ENCODE measurements at places on chromosomes 12 and 14.

DNA sequence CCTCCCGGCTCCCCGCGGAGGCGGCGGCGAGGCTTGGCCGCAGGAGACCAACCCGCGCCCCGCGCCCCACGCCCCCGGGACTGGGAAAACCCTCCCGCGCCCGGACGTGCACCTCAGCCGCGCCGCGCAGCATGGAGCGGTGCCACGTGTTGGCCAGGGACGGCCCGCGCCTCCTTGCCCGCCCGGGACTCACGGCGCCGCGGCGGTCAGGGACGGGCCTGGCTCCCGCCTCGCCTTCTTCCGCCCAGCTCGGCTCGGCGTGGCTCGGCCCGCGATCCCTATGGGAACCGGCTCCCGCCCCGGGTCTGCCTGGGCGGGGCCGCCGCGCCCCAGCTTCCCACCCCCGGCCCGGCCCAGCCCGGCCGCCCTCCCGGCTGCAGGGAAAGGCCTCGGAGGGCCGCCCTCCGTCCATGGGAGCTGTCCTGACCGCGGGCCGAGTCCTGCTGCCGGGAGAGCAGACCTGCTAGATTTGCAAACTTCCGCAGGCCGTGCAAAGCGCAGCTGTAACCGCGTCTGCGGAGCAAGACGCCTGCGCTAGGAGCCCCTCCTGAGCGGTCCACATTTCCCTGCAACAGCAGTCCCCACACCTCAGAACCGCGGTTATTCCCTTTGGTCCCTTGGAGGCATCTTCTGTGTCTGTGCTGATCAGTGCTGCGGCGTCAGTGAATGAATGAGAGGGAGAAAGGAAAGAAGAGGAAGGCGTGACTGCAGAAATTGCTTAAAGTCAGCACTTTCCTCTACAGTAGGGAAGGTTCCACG lies at the start of gene CDKL1:
Gene CDKL1 (minus strand): TSS at position 251 of the 759 bp plus-strand sequence. CDS start 1,013 bp downstream, outside the sequence.
- peak; percentile 14 for DNase-seq

DNA sequence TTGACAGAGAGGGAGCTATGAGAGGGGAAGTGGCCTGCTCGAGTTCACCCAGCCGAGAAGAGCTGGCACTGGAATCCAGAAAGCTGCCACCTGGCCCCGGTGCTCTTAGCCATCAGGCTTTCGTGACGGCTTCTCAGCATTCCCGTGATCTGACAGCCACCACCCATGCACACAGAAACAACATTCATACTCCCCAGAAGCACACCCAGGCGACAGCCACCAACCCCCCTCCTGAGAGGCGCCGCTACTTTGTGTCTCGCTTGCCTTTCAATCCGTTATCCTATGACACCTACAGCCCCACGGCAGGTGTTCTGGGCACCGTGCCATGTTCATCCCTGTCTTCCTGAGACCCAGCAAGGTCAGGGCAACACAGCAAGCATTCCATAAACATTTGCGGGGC lies 31.4 kb downstream of the PSMC1 start:
- DNase-seq: no peak

DNA sequence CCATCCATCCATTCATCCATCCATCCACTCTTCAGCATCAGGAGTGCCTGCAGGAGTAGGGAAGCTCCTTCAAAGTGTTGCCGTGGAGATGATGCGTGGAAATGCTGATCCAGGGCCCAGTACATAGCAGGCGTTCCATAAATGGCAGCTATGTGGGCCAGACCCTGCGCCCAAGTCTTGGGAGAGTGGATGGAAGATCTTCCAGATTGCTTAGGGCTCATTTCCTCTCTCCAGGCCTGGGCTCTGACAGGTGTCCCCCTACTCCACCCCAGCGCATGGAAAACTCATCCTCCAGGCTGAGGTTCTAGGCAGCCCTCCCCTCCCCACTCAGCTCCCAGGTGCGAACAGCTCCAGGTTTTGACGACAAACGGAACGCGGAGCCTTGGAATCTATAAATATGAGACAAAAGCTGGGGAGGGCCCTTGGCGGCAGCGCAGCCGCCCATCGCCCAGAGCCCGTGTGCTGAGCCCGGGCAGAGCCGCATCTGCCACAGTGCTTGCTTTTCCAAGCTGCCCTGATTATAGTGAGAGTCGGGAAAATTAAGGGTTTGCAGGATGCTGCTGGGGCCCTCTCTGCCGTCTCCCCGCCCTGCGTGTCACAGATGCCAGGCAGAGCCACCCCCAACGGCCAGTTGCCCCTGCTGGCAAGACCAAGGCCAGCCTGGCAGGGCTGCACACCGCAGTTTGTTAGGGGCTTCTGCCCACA lies 1.6 kb downstream of the BEGAIN start:
- DNase-seq: no peak

DNA sequence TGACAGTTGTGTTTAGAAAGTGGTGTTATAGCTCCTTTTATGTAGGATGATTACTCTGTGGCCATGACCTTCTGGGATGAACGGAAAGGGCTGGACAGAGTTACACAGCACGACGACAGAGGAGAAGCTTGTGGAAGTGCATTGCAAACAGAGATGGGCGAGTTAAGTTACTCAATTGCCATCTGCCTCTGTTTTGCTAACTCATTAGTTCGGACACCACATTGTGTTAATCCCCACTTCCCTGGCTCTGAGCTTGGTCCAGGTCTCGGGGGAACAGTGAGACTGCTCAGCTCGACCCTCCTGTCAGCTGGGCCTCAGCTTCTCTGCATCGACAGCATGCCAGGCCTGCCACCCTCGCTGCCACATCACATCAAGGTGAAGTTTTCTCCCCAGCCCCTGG lies 408.0 kb downstream of the ZFP36L1 start:
- no peak for DNase-seq

GRCh38 chr14:99679111-99679510 lies 5.0 kb upstream of the CYP46A1 start:
- no peak for DNase-seq

- no peak for DNase-seq
Observed at GRCh38 chr12:70177631-70178030, 65.6 kb upstream of the CNOT2 start.

- no peak for DNase-seq
Observed at GRCh38 chr12:6745741-6746525, 7.0 kb downstream of the MLF2 start.

DNA sequence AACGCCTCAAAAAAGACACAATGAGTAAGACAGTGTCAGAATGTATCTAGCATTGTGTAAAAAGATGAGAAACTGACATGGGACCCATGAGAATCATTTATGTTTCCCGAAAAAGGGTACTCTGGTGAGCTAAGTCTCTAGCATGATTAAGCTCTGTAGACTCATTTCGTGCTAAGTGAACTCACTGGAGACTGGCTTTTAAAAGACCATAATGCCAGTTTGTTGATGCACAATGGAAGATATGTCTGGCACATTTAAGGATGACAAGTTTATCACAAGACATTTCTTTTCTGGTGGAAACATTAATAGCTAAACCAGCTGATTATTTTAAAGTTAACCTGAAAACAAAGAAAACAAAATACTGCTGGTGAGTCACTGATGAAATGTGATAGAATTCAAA lies 233.5 kb downstream of the SLC2A13 start:
- DNase-seq: no peak

DNA sequence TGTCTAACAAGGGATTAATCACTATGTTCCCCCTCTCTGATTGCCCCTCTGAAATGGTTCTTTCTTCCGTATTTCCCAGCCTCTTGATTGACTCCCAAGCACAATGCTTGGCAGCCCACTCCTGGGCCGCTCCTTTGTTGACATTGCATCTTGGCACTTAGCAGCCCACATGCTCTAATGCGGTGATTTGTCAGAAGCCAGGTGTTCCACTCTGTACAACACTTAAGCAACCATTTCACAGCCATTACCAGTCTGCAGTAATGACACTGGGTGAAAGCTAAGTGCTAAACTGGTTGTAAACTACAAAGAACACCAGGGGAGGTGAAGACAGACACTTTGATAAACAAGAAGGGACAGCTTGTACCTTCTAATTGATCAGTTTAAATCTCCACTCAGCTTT lies 353.5 kb downstream of the TMEM132D start:
- DNase-seq: no peak

- DNase-seq: no peak
Observed at GRCh38 chr12:120109570-120110267, 6.8 kb downstream of the RAB35 start.

DNA sequence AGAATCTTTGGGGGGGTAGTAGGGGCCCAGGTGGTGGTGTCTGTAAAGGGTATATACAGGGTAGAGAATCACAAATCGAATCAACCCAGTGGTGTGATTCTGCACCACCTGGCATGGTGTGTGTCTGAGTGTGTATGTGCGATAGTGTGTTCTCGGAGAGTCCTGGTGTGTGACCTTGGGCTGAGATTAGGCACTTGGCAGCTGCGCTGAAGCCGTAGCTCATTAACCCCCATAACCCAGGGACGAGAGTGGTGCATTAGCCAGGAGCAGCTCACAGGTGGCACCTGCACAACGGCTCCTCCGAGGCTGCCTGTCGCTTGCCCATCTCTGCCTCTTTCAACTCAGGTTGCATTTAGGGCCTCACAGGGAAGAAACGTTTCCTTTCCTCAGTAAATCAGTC lies 15.6 kb upstream of the TESC start:
- no peak for DNase-seq

DNA sequence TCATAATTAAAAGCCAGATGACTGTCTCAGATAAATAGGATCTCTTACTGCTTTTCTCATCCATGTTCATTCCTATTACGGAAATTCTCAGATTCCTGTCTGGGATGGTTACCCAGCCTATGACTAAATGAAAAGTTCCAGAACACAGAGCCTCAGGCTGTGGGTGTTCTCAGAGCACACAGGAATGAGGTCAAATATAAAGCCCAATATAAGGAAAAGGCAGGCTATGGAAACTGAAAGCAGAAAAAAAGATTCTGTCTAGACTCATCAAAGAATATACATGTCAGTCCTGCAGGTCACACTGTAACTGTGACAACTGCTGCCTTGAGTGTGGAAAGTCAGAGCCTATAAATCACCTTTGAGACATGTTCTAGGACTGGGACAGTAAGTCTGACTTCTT lies 64.3 kb downstream of the DCAF5 start:
- DNase-seq: no peak

GRCh38 chr12:91413581-91414546 lies 231.2 kb upstream of the DCN start:
- DNase-seq: no peak

- DNase-seq: peak; percentile 52
Observed at GRCh38 chr14:65412856-65413738, 567 bp downstream of the FUT8 start.

DNA sequence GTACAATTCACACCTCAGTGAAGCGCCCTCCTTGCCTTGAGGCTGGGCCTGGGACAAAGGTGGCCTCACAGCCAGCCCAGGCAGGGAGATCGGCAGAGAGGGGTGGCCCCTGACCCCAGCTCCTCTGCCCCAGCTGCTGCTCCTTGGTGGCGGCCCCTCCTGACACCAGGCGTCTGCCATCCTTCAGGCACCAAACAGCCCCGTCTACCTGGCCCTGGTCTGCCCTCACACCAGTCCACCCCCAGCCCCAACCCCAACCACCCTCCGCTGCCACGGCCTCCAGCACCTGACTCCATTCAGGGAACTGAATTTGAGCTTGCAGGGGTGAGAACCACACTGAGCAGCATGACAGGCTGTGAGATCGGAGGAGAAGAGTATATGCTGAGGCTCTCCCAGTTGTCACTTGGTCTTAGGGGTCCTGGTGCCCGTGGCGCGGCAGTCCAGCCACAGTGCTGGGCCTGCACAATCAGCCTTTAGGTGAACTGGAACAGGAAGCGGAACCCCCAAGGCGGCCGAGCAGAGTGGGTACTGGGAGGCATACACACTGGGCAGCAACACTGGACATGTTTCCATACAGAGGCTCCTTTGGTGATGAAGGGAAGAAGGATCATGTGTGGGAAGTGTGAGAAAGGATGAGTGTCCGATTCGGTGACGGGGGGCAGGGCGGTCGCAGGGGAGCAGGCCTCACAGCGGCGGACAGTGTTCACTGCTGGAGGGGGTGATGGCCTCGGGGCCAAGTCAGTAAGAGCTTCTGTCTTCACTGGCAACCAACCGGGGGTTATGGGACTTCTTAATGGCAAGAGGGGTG lies 18.7 kb downstream of the ZFYVE21 start:
- DNase-seq: no peak

DNA sequence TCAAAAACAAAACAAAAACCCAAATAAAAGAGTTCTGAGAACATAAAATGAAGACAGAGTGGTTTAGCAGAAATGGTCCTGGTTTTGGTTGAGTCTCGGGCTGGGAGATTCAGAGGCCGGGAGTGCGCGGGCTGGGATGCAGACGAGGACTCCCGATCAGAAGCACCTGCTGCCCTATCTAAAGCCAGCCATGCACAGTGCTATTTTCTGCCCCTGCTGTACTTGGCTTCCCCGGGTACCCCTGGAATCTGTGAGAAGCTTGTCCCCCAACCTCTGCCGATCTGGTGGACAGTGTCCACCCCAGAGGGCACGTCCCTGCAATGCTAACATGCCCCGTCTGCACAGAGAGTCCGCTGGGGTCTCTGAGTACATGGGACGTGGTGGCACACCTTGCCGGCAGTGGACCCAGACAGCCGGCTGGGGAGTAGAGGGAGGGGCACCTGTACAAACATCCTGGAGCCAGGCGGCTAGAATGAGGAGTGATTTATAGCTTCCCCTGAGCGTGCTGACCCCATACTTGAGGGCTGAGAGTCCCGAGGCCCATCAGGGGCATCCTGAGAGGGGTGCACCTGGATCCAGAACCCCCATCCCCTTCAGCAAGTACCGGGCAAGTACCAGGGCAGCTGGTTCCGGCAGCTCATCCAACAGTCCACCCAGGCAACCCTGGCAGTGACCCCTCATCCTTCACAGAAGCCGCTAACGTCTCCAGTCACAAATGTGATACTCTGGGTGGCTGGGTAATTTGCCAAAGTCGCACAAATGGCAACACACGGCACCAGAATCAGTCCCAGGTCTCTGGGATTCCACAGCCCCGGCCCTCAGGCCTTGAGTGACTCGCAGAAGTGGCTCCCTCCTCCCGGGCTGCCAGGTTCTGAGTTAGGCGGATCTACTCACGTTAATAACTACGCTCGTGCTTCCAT lies 37.1 kb downstream of the CHGA start:
- no peak for DNase-seq

DNA sequence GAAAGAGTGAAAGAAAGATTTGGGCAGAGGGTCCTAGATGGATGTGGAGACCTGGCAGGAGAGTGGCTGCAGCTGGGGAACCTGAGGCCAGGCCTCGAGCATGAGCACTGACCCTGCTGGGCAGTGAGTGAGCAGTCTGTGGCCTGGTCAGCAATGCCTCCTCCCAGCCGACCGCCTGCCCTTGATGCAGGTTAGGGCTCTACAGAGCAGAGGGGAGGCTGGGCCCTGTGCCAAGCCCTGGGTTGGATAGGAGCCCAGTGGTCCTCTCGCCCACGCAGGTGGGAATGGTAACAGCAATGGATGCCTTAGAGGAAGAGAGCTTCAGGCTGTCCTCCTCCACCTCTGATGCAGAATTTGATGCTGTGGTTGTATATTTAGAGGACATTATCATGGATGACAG lies 59.8 kb downstream of the RAB35 start:
- no peak for DNase-seq

Measured in stimulated activated CD8-positive, alpha-beta memory T cell treated with anti-CD3 and anti-CD28 coated beads, Interleukin-15, amount 100 ng/mL, for 48 hours (primary cell).